Naive thymus-derived CD4-positive, alpha-beta T cell (primary cell): ENCODE measurements at places on chromosomes 12 and 14. TPM values are rescaled to one million over a fixed set of nuclear protein-coding genes. Genes with fewer than 3 reads are reported as not detected.

The SLC7A7 gene
- total RNA-seq: 1.8 TPM

The RTL1 gene
- not detected for total RNA-seq

GRCh38 chr14:92404938-92405337 is 82.0 kb downstream of the SLC24A4 start:
- no peak for DNase-seq
- H3K36me3 ChIP-seq: no peaks in the 10 kb centered on the region
- no peaks in the 10 kb centered on the region for H3K4me1 ChIP-seq
- H3K27ac ChIP-seq: no peak overlapping the region
- no peaks in the 10 kb centered on the region for H3K27me3 ChIP-seq
- H3K4me3 ChIP-seq: no peak overlapping the region

The CLECL1 gene
- total RNA-seq: not detected

- H3K4me1 ChIP-seq: no peaks in the 10 kb centered on the region
- no peak for DNase-seq
- no peaks in the 10 kb centered on the region for H3K36me3 ChIP-seq
Observed at GRCh38 chr12:81340910-81341309, 263.0 kb downstream of the ACSS3 start.

GRCh38 chr12:79056775-79057174 is 192.2 kb downstream of the SYT1 start:
- no peaks in the 10 kb centered on the region for H3K27me3 ChIP-seq
- no peak overlapping the region for H3K4me3 ChIP-seq
- no peak overlapping the region for H3K27ac ChIP-seq
- no peaks in the 10 kb centered on the region for H3K36me3 ChIP-seq

- H3K4me3 ChIP-seq: no peak overlapping the region
- no peaks in the 10 kb centered on the region for H3K36me3 ChIP-seq
- no peak overlapping the region for H3K27ac ChIP-seq
- no peaks in the 10 kb centered on the region for H3K27me3 ChIP-seq
Observed at GRCh38 chr14:51614707-51615106, 37.0 kb upstream of the FRMD6 start.

DNA sequence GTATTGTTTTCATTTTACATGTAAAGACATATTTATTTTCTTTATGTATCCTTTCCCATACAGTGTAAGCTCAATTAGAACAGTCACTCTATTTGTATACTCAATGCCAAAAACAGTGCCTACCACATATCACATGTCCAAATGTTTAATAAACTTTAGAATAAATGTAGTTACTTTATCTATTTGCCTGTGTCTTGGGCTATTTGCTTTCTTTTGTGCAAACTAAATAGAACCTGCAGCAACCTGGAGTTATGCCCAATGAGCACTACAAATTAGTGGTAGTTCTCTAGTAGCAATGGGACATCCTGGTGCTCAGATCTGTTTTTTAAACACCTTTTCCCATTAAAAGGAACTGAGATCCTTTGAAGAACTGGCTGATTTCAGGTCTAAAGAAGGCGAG is 186.7 kb downstream of the PPFIA2 start:
- no peaks in the 10 kb centered on the region for H3K27me3 ChIP-seq
- H3K27ac ChIP-seq: no peak overlapping the region
- no peak for DNase-seq

- no peaks in the 10 kb centered on the region for H3K36me3 ChIP-seq
- no peak overlapping the region for H3K27ac ChIP-seq
- H3K4me1 ChIP-seq: no peaks in the 10 kb centered on the region
- no peak overlapping the region for H3K4me3 ChIP-seq
- no peaks in the 10 kb centered on the region for H3K27me3 ChIP-seq
- no peak for DNase-seq
Observed at GRCh38 chr12:20375560-20375959, 7.2 kb downstream of the PDE3A start.
